Iris pigment epithelial cell (primary cell): ENCODE measurements at places on chromosomes 5 and 9.

GRCh38 chr5:80184235-80185023 is 71.4 kb downstream of the SERINC5 start:
- DNase-seq = no peak

DNA sequence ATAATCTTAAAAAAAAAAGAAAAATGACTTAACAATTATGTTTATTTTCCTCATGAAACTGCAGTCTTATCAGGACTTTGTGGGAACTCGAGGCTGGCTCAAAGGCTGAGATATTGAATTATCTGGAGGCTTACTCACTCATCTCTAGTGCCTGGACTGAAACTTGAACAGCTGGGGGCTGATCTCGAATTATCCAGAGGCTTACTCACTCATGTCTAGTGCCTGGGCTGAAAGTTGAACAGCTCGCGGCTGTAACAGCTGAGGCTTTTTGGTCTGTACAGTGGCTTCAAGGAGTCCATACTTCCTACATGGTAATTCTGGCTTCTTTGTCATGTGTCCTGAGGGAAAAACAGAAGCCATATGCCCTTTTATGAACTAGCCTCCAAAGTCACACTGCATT is 371.9 kb downstream of the CETN3 start:
- peak; percentile 94 for DNase-seq

- no peak for DNase-seq
Measured at GRCh38 chr5:109173036-109173794, 236.6 kb downstream of the PJA2 start.

DNA sequence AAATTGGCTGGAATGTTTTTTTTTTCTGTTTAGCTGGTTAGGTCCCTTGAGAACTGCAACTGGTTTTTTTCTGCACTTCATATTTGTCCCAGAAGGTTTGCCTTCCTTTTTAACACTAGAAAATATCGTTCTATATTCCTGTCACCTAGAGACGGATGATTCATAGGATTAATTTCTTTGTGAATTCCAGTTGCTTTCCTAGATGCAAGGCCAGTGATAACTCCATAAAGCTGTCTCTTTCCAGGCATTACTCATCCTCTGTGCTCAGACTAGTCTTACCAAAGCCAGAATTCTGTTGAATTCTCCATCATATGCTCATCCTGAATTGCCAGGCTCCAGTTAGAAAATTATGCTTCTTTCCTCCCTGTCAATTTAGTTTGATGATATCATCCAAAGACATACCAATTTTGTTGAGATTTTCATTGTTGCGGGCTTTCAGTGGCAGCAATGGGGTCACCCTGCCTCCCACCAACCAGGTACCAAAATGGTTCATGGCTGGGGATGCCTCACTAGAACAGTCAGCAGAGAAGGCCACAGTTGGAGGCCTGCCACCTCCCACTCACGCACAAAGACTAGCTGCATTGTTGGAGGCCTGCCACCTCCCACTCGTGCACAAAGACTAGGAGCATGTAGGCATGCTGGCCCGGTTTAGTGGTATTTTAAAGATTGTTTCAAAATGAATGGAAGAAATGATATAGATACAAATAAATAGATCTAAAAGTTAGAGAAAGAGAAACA is 8.5 kb downstream of the BAAT start:
- peak; percentile 64 for DNase-seq

DNA sequence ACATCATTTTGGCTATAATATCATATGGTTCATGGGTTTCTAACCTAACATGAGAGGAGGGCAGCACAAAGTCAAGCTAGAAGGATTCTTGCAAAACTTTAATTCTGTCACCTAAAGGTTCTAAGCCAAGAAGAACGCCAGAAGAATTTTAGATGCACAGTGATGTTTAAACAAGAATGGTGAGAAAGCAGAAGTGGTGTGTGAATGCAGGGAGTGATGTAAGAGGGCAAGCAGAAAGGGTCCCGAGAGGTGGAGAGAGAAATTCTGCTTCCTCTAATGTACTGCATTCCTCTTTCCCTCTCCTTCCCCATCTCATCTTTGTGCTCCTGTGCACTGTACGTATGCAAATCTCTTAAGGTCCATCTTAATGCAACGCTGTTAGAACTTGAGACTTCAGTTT is 2.1 kb upstream of the TRMO start:
- DNase-seq = no peak

DNA sequence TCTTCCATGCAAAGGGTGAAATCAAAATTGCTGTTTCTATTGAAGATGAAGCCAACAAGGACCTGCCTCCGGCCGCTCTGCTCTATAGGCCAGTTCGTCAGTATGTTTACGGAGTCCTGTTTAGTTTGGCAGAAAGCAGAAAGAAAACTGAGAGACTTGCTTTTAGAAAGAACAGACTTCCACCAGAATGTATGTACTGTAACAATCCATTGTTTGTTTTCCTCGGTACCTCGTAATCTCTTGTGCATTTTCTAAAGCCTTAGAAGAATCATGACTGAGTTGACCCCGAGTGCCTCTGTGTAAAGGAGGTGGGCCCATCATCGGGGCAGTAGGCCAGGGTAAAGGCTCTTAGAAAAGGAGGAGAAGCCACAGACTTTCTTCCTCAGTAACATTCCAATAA is 44.2 kb upstream of the PHF2 start:
- peak; percentile 50 for DNase-seq

DNA sequence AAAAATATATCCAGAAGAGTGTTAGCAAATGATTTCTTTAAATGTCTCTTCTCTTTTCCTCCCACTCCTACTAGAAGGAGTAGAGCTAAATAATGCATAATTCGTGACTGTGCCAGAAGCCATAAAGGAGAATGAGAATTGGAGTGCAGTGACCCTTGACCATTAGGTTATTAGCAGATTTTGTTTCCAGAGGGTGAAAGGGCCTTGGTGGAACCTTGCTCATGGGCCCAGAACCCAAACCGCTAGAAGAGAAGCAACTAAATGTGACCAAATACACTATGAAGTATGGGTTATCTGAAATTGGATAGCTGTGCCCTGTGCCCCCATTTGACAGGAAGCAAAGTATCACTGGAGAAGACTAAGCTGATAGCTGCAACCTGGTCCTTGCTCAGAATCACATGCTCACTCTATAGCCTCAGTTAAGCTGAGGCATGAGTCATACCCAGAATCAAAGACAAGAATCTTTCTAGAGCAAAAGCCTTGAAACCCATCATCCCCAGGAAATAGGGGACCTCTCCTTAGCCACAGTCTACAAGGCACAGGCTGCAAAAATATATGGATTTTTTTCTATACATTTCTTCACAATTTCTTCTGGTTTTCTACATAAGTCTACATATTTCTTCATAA is 36.3 kb downstream of the CAPSL start:
- peak; percentile 67 for DNase-seq

- DNase-seq = peak; percentile 84
Measured at GRCh38 chr5:154370119-154370518, 75.7 kb upstream of the SAP30L start.

DNA sequence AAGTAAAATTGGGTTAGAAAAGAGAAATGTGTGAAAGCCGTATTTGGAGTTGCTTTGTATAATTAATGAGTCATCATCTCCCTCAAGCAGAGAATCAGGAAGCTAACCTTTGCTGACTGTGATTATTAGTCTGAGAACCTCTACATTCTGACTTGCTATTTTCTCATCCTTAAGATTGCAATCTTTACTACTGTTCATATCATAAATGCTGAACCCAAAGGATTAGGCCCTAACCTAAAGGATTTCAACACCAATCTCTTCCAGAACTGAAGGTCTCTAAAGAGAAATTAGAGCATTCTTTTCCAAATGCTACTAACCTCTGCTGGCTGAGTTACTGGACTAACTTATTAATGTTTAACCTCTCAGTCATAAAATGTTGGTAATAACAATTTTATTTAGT is 538.1 kb upstream of the MEF2C start:
- DNase-seq = peak; percentile 17

GRCh38 chr5:175569701-175570100 is 88.2 kb upstream of the HRH2 start:
- no peak for DNase-seq

DNA sequence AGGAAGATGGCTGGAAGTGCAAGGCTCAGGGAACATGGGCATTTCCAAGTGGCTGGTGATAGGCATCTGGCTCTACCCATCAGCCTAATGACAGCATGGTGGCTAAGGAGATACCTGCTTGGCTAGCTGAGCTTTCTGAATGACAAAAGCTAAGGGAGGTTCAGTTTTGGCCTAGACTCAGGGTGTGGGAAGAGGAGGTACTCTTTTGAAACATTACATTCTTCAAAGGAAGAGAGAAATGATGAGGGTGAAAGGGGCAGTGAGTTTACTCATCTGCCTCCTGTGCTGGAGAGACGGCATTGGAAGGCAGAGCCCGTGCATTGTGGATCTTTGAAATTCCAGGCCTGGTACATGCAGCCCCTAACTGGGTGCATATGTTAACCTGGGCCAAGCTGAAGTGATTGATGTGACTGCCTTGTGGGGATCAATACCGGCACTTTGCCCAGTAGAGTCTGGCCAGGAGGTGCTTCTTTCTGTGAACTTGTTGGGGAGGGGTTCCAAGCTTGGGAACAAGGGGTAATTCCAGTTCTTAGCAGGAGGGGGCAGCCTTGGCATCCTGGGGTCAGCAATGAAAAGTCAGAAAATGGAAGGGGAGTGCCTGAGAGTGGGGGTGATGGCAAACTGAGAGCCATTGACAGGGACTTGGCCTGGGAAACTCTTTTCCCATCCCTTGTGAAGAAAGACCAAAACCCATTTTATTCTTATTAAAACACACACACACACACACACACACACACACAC is 108.6 kb downstream of the ACER2 start:
- DNase-seq = no peak

DNA sequence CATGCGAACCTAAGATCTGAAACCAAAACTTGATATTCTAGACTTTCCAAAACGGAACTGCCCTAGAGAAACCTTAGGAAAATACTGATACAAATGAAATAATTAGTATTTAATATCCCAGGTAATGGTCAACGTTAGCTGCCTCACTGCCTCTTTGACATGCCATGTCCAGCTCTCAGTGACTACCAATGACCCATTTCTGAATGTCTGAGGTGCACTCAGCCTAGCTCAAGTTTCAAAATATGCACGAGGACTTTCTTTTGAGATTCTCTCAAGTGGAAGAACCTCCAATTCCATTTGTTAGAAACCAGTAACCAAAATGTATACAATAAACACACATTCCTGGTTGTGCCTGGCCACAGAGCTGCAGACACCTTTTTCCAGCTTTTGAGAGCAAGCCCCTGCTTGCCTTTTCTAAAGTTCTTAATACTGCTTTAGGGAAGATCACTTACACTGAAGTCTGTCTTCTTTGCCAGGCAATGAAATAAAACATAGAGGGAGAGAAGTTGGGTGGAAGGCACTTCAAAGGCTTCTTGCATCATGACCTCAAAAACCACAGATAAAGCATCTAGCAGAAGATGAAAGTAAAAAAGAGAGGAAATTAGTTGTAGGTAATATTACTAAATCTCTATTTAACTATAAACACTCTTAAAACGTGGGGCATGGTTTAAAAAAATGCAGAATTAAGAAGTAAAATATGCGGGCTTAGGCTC is 87.9 kb downstream of the MRPS27 start:
- peak; percentile 77 for DNase-seq

GRCh38 chr9:72203205-72203803 is 54.1 kb downstream of the GDA start:
- peak; percentile 33 for DNase-seq

GRCh38 chr5:18465833-18466681 is 831.8 kb downstream of the TAF11L14 start:
- peak; percentile 50 for DNase-seq

GRCh38 chr5:18792145-18792544 is 1157.9 kb downstream of the TAF11L14 start:
- DNase-seq = peak; percentile 20

DNA sequence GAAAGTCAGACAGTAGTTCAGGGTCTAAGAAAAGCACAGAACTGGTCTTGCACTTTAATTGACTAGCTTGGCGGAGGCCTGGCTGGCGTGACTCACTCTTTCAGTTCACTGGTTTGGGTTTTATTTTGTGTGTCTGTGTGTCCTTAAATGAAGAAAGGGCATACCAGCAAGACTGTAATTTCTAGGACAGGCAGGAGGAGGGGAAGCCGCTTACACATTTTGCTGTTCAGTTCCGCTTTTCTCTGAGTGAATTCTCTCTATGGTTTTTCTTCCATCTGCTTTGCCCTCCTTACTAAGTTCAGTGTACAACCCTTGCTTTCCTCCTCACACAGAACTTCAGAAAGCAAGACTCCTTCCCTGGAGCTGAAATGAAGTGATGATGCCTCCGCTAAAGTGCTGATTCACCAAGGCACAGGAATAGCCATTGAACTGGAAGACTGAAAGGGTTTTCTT is 150.8 kb downstream of the MEF2C start:
- DNase-seq = peak; percentile 36
